ENCODE measurements at places on chromosomes 12 and 14.

GRCh38 chr14:59913187-59913586 lies 6.8 kb upstream of the LRRC9 start:
- DNase-seq: no peak

DNA sequence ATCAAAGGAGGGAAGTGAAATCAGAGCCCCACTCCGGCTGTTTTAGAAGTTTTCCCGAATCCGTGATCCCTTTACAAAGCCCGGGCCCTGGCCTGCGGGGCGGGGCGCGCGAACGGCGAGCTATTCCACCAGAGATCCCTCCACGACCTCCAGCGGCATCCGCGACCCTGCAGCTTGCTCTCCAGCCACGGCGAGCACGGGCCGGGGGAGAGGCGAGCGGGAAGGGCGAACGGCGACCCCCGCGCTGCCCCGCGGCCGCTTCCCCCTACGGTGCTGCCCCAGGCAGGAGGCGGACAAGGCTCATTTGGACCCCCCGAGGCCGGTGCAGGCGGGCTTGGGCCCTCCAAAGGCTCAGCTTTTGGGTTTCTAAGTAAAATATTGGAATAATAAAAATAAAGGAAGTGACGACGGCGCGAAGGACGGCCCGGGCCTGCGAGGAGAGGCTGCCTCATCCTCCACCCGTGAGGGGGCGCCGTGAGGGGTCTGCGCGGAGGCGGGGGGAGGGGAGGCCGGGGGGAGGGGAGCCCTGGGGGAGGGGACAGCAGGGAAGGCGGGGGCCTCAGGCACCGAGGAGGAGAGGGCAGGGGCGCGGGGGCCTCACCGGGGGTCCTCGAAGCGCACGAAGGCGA lies 613 bp downstream of the SRSF9 start:
- no peak for DNase-seq

- DNase-seq: no peak
Observed at GRCh38 chr12:93913845-93914244, 234.5 kb upstream of the PLXNC1 start.

- DNase-seq: no peak
Observed at GRCh38 chr14:35927727-35928126, 101.6 kb downstream of the BRMS1L start.

GRCh38 chr12:76060111-76060510 lies 24.4 kb downstream of the NAP1L1 start:
- DNase-seq: no peak
